ENCODE measurements at places on chromosomes 16 and 17.

GRCh38 chr16:68082629-68083238 is 2.4 kb upstream of the NFATC3 start:
- no peak for DNase-seq

DNA sequence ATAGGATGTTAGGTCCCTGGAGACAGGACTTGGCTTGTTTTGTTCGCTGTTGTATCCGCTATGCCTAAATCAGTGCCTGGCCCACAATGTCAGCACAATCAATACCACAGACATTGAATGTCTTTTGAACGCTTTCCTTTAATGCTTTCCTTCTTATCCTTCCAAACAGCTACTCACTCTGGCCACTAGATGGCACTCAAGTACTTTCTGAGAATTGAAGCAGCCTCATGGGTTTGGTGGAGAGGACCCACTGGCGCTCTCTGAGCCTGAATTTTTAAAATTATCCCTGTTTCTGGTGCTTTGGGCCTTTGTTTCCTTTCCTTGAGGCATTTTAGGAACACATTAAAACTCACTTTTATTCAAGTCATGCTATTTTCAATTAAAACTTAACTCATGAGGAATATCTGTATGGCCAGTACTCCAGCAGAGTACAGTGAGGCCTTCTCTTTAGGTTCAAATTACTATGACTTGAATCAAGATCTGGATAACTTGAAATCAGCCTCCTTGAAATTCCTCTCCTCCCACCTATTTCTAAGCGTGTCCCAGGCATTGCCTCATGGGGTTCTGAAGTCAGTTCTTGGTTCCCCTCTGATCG is 3.2 kb upstream of the NLRP1 start:
- peak; percentile 65 for DNase-seq

GRCh38 chr17:77942112-77942988 is 16.2 kb upstream of the TNRC6C start:
- DNase-seq, result no peak

GRCh38 chr17:77458202-77459017 is 317.6 kb downstream of the SEC14L1 start:
- DNase-seq, result no peak

DNA sequence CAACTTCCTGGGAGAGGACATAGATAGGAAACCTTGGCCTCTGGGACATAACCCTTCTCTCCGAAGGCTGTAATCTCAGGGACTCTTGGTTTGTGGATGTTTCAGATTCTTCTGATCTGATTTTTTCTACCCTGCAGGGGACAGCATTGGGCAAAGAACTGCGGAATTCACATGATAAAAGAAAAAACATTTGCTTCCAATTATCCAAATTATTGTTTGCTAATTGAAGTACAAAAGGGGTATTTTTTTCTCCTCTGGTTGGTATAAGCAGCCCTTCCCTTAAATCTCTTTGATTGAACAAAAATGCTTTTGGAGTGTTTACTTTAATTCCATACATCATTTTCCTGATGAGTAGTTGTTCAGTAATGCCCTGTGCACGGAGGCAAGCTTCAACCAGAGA is 251.7 kb upstream of the IRX3 start:
- DNase-seq, result no peak

GRCh38 chr16:72561-73548 is at the start of gene RHBDF1:
TSS of gene RHBDF1 (minus strand) at chr16:72631. CDS start at chr16:65015, 7,616 bp downstream.
- DNase-seq, result no peak

- no peak for DNase-seq
Observed at GRCh38 chr16:77786186-77786847, 2.0 kb upstream of the VAT1L start.

DNA sequence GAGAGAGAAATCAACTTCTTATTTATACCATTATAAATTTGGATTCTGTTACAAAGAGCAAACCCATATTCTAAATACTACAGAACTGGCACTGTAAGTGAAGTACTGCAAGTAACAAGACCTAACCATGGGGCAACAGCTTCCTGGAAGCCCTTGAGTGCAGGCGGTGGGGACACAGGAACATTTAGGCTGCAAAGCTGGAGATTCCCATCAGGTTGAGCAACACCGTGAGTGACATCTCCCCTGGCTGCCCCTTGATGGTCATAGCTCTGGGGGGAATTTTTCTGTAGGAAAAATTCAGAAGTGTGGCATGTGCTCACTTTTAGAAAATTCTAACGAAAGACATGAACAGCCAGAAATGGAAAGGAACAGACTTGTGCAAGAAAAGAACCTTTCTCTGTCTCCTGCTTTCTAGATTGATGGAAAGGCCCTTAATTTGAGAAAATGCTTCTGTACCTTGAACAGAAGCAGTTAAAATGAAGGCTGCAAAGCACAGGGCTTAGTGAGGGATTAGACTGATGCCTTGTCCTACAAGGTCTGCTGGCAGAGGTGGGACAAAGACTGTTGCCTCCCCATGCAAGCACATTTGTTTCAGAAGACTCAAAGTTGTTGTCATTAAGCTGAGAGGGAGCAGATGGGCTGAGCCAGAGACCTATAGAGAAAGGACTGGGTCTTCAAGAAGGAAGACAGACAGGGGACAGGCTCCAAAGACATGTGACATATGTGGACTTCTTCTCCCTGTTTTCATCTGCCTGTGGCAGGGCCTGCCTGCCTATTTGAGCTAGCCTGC is 380.8 kb downstream of the SLC39A11 start:
- DNase-seq, result no peak

DNA sequence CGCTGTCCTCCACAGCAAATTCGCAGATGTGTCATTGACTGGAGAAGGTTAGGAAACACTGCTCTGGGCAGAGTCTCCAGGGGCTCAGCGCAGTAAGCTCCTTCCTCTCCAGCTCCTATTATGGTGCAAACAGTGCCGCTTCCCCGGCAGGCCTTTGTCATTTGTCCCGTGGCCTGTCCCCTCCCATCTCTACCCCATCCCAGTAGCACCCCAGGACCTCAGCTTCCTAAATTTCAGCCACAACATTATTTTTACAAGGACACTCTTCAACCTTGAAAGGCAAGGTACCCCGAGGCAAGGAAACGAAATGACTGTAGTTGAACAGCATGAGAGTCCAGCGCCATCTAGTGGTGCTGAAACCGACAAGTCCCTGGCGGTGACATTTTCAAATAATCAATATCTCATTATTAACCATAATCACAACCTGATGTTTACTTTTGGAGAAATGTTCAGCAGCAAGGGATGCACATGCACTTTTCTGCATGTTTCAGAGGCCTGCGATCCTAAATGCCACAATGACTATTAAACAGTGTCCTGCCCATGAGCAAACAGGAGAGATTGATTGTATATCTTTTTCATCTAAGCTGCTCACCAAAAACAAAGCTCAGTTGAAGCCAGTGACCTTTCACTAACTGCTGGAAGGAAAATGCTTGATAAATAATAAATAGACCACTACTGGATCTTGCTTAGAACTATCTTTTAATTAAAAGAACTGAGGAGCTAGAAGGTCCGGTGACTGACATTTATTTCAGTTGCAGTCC is 16.5 kb downstream of the MRPS23 start:
- DNase-seq, result peak; percentile 76

- no peak for DNase-seq
Observed at GRCh38 chr17:15935891-15936290, 9.0 kb upstream of the ADORA2B start.

GRCh38 chr17:78523934-78524655 is 53.1 kb downstream of the DNAH17 start:
- DNase-seq, result no peak

DNA sequence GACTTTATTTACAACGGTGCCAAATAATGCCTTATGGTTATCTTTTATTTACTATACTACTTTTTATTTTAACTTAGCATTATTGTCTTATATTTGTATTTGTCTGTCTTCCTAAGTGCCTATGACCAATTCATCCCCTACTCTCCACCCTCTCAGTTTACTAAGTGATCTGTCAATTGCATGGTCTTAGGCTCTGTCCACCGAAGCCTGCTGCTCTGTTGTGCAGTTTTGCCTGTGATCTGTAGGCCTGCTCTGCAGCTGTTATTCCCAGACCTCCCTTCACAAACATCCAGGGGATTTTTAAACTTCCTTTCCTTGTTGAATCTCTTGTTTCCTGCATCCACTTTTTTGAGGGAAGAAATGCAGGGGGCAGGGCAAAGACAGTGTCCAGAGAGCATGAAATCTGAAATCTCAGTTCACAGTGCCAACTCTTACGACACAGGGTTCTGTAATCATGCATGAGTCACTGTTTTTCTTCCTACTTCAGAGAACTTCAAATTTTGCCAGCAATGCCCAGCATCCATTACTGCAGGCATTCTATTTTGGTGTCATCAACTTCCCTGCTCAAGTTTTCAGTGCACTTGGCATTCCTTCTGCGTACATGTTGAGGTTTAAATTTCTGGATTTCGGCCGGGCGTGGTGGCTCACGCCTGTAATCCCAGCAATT is 11.4 kb downstream of the SLFN5 start:
- no peak for DNase-seq

- DNase-seq, result no peak
Observed at GRCh38 chr16:67549240-67549639, 13.1 kb upstream of the CTCF start.

- DNase-seq, result peak; percentile 89
Observed at GRCh38 chr17:81487487-81488275, 24.9 kb downstream of the ACTG1 start.

DNA sequence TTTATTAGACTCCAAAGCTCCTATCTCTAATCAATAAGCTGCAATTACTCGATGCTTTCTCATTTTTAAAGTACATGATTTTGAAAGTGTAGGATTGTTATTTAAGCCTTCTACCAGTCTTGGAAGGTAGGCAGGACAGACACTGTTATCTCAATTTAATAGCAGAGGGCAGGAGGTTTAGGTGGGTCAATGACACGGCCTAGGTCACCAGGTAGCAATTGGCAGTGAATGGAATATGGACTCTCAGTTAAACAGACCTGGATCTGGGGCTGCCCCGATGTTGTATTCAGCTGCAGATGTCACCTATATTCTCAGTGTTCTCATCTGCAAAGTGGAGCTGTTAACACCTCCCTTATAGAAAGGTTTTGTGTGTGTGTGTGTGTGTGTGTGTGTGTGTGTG is 124.4 kb upstream of the ANKFN1 start:
- no peak for DNase-seq

DNA sequence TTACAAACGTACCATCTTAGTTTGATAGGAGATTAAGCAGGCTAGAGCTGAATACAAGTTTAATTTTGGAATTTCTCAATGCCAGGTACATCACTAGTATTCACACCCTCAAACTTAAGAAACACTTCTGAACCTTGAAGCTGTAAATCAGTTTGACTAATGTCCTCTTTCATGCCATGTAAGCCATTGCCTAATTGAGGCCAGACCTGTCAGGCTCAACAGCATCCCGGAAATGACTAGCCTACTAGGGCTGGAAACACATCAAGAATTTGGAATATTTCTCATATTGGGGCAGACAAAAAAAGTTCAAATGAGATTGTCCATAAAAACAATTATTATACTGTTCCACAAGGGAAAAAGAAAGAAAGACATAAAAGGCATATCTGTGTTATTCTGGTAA is 1.7 kb downstream of the USP32 start:
- no peak for DNase-seq

DNA sequence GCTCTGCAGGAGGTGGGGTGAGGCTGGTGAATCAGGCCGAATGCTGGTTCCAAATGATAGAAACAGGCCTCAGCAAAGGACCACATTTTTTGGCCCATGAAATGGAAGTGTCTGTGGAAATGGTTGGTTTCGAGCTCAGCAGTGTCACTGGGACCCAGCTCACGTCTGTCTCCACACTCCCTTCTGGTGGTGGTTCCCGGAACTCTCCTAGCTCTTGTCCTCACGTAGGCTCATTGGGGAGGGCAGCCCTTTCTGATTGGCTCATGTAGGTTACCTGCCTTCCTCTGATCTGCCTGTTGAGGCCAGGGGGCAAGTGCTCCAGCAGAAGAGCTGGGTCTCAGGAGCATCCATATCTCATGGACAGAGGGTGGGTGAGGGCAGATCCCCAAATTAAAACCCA is 4.0 kb downstream of the ALG1 start:
- no peak for DNase-seq

- no peak for DNase-seq
Observed at GRCh38 chr16:63776437-63776836, 1345.4 kb downstream of the CDH11 start.

GRCh38 chr16:47774661-47775060 is 313.5 kb downstream of the PHKB start:
- no peak for DNase-seq

GRCh38 chr16:9097266-9098219 is 6.1 kb downstream of the HAPSTR1 start:
- no peak for DNase-seq

GRCh38 chr16:23765933-23766332 is 11.1 kb downstream of the CHP2 start:
- no peak for DNase-seq

DNA sequence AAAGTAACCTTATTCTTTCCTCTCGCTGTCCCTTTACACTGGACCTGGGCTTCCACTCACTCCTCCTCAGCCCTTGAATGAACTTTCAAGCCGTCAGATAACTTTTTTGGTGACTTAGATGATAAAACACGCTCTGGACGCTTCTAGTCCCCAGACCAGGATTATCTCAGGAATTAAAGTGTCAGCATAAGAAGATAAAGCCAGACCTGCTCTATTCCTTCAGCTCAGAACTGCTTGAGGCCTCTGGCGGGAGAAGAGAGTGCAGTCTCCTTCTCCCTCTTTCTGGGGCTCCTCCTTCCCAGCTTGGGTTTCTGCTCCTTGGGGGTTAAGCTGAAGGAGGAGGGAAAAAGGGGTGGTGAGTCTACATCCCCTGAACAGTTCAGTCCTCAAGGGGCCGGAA is 6.6 kb downstream of the LPO start:
- DNase-seq, result no peak

DNA sequence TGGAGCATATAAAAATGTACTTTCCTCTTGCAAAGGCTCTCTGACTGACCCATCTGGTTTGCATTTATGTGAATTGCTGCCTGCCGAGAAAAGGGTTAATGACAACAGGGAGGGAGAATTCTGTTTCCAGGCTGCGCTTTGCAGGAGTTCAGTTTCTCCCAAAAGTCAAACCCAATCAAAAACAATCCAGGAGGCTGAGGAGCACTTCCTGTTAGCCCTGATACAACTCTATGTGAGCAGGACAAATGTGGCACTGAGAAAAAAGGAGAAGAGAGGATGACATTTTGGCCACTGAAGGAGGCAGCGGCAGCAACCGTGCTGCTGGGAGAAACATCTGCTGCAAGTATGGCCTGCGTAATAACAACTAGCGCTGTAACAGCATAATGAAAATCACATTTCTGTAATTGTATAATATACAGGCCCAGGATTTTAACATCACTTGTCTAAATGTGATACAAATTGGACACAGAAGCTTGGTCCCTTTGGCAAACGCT is 26.8 kb upstream of the ELAC2 start:
- DNase-seq, result no peak

GRCh38 chr17:21017256-21017655 is 25.6 kb downstream of the USP22 start:
- no peak for DNase-seq

GRCh38 chr16:53156516-53156915 is 101.7 kb downstream of the CHD9 start:
- no peak for DNase-seq

Data from NCI-H345 (cell line).